ENCODE measurements at places on chromosomes 6 and 20.
A peak's percentile ranks its signal among the peaks of the same experiment; 100 is the strongest.

GRCh38 chr20:49880724-49881445, 34.4 kb downstream of the SPATA2 start:
- no peaks in the 10 kb centered on the region for H3K27me3 ChIP-seq
- peaks cover 71% of the 10 kb centered on the region for H3K36me3 ChIP-seq
- DNase-seq = no peak
- H3K4me1 ChIP-seq = peaks cover 17% of the 10 kb centered on the region

DNA sequence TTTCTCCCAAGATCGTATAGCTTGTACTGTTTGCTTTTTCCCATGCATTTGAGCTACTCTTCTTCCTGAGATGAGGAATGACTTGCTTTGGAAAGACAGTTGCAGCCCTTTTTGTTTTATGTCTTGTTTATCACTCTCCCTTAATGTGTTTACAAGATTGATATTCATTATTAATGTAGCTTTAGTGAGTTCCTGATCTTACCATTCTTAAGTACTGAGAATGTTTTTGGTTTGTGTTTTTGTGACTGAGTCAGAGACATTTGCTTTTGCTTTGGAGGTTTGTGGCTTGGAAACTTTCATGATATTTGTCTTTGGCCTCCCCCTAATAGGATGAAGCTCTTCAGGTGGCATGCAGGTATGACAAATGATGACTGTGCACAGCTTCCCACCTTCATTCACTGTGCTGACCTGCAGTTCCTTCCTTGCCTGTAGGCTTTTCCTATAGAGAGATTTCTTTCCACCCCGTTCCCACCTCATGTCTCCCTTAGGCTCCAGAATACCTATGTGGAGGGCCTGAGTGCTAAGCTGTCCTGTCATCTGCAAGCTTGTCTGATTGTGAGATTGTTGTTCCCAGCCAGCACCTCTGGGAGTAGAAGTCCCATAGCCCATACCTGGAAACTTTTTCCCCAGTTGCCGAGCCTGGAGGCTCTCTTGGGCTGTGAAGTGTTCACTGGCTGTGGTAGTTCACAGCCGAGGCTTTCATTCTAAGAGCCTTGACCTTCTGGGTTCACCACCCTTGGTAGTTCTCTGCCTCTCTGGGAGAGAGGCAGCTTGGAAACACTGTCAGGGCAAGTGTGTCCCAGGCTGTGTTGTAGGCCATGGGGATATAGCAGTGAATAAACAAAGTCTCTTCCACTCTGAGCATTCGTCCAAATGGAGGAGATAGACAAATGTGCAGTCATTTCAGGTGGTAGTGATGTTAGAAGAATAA, 27.1 kb downstream of the CDS2 start:
- no peak overlapping the region for H3K4me3 ChIP-seq
- no peaks in the 10 kb centered on the region for H3K36me3 ChIP-seq
- H3K27me3 ChIP-seq = no peaks in the 10 kb centered on the region
- no peak overlapping the region for H3K27ac ChIP-seq

- H3K4me3 ChIP-seq = peak within 1 kb of the TSS; percentile 82
- no peaks in the 10 kb centered on the region for H3K36me3 ChIP-seq
- H3K4me1 ChIP-seq = peaks cover 6% of the 10 kb centered on the region
These were observed at the start of gene SGK1 for GRCh38 chr6:134317471-134318131. Gene SGK1 (minus strand): TSS chr6:134318112. CDS start chr6:134317460, 652 bp downstream.

DNA sequence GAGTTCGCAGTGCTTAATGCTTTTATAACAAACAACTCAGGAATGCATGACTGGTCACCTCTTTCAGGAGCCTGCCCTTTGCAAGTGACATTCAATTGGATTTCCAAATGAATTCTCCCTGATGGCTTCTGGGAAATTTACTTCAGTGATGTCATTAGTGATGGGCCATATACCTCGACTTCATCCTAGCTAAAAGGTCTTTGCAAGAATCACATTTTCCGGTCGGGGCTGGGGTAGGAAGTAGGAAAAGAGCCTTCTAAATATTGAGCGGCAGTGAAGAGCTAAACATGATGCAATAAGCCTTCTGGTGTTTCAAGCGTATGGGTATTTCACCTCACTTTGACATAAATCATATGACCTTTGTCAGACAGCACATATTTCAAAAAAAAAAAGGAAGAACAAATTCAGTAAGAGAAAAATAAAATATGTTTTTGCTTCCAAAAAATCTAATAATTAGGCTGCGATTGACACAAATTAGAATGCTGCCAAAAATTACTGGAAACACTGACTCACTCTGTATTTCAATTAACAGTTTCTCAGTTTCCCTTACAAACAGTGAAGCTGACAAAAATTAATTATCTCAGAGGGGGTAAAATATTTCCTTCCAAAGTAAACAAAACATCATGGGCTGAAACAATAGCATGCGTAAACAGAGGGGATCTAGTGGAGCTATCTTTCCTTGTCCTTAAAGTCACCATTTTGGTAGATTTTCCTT, 39.8 kb downstream of the ADTRP start:
- peaks cover 44% of the 10 kb centered on the region for H3K36me3 ChIP-seq
- no peaks in the 10 kb centered on the region for H3K27me3 ChIP-seq
- H3K27ac ChIP-seq = no peak overlapping the region
- DNase-seq = no peak
- no peak overlapping the region for H3K4me3 ChIP-seq

DNA sequence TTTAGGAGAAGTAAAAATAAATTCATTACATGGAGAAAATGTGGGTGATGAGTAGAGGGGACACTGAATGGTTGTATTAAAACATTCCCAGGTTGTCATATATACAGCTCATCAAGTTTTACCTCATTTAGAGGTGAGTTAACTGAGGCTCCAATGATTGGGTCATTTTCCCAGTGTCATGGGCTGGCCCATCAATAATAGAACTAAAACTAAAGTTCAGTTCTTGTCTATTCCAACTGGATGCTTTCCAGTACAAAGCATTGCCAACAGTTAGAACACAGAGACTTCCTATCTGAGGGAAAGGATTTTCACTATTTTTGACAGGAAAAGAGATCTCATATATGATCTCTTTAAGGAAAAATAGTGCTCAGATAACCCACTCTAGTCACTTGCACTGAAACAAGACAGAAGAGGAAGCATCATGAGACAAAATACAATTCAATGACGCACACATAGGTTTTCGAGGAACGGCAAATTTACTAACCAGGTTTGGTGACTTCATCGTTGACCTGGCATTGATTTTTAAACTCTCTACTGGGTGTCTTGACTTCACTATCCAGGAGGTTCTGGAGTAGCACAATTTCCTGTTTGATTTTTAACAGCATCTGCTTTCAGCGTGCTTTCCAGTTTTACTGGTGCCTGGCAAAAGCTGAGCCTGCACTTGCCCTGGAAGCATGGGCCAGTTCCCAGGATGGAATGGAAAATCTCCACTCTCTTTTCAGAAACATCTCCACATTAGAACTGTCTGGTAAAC, 195.5 kb upstream of the FBXL4 start:
- no peaks in the 10 kb centered on the region for H3K36me3 ChIP-seq
- no peak overlapping the region for H3K27ac ChIP-seq
- no peak for DNase-seq
- H3K4me1 ChIP-seq = no peaks in the 10 kb centered on the region
- H3K4me3 ChIP-seq = no peak overlapping the region

GRCh38 chr6:158803733-158804143, 15.4 kb downstream of the EZR start:
- H3K27me3 ChIP-seq = no peaks in the 10 kb centered on the region
- no peak overlapping the region for H3K4me3 ChIP-seq
- DNase-seq = peak; percentile 53
- peaks cover 27% of the 10 kb centered on the region for H3K4me1 ChIP-seq
- peak overlapping the region; percentile 49 for H3K27ac ChIP-seq
- H3K36me3 ChIP-seq = peaks cover 5% of the 10 kb centered on the region

GRCh38 chr6:14520029-14520428, 402.5 kb downstream of the CD83 start:
- no peaks in the 10 kb centered on the region for H3K36me3 ChIP-seq
- no peak overlapping the region for H3K27ac ChIP-seq
- DNase-seq = no peak
- H3K4me1 ChIP-seq = no peaks in the 10 kb centered on the region
- H3K27me3 ChIP-seq = no peaks in the 10 kb centered on the region

DNA sequence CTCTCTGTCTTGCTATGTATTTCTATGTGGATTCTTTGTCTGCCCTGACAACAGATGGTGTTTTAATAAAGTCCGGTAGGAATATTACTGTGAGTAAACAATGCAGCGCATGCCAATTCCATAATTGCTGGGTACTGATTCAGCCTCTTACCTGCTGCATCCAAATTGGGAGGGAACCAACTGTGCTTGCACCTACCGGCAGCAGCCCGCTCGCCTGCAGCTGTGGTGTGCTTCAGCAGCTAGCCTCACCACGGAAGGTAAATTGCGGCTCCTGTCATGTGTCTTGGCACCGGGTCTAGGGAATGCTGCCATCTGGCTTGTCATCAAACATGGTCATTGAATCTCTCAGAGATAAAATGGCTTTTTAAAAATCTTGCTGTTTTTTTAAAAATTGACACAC, 704.8 kb upstream of the SLC35B3 start:
- H3K27ac ChIP-seq = no peak overlapping the region
- peak overlapping the region; percentile 59 for H3K4me3 ChIP-seq
- no peaks in the 10 kb centered on the region for H3K27me3 ChIP-seq
- DNase-seq = no peak
- H3K4me1 ChIP-seq = no peaks in the 10 kb centered on the region

GRCh38 chr6:86456821-86457220, 480.5 kb upstream of the HTR1E start:
- no peak for DNase-seq
- no peak overlapping the region for H3K4me3 ChIP-seq
- no peaks in the 10 kb centered on the region for H3K4me1 ChIP-seq
- no peaks in the 10 kb centered on the region for H3K27me3 ChIP-seq
- H3K27ac ChIP-seq = no peak overlapping the region
- H3K36me3 ChIP-seq = no peaks in the 10 kb centered on the region

Measured in mesenchymal stem cell (in vitro differentiated cells and primary cell).